Central memory CD4-positive, alpha-beta T cell (primary cell): ENCODE measurements at places on chromosomes 3 and 15.

DNA sequence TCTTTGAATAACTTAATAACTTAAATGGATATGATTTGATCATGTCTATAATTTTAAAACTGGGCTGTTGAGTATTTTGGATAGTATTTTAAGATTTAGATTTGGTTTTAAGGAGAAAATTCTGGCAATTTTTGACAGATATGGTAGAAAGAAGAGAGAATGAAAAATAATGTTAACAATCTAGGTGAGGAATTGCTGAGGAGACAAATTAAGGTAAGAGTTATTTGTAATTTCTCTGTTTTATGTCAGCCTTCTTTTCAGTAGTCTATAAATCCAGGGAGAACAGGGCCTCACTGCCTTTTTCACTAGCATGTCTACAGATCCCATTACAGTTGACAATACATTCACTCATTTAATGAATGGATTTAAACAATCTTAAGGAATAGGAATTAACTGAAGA lies 144.7 kb downstream of the SERPINI1 start:
- no peak for DNase-seq

GRCh38 chr15:83714939-83715628 lies 61.2 kb downstream of the ADAMTSL3 start:
- no peak for DNase-seq

- no peak for DNase-seq
Measured at GRCh38 chr15:32663671-32664070, 22.2 kb downstream of the SCG5 start.

DNA sequence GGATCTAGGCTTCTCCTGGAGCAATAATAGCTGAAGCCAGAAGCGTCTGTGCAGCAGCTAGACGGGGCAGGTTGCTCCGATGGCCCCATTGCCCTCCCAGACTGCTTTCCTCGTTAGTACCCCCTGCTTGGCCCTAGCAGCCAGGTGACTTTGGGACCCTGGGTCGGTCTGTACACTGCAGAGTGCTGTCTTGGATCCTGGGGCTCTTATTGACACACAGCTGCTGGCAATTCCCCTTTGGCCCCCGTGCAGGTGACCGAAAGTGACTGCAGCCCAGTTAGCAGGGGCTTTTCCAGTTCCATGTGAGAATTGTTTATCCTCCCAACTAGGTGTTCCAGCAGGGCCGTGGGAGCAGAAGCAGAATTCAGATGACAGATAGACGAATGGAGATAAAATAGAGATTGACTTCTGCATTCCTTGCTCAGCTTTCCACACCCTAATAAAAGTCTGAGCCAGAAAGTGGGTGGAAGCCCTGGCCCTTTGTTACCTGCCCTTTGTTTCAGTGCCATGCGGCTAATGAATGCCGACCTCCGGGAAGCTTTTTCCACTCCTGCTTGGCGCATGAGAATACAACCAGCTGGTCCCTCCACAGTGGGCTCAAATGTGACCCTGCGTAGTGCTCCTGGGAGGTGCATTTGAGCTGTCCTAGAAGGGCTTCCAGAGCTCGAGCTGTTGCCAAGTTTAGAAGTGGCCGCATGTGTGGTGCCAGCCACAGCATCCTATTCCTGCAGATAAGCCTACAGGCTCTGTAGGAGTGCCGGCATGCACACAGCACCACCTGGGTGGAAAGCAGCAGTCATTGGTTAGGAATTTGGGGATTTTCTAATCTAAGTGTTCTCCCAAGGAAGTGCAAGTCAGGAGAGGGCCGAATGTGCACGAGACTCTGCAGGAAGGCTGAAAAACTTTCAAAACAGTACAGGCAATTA lies 94.4 kb downstream of the SLCO3A1 start:
- no peak for DNase-seq

- no peak for DNase-seq
Measured at GRCh38 chr3:178950676-178951075, 120.9 kb downstream of the ZMAT3 start.

DNA sequence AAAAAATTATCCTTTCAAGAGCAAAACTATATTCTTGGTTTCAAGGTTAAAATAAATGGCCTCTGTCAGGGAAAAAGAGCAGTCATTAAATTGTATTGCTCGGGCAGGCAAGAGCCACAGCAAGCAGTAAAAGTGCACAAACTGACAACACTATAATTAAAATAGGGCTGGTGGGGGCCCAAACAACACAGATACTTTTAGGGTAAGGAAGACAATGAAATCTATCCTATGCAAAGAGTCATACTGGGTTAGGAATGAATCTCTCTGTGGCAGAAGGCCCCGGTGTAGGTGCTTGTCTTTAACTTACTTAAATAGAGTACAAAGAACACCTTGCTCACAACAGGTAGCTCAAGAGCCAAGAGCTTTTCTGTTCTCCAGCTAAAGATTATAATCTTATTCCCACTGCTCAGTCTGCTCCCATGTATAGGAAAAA lies 94.7 kb downstream of the DLG1 start:
- DNase-seq: no peak

DNA sequence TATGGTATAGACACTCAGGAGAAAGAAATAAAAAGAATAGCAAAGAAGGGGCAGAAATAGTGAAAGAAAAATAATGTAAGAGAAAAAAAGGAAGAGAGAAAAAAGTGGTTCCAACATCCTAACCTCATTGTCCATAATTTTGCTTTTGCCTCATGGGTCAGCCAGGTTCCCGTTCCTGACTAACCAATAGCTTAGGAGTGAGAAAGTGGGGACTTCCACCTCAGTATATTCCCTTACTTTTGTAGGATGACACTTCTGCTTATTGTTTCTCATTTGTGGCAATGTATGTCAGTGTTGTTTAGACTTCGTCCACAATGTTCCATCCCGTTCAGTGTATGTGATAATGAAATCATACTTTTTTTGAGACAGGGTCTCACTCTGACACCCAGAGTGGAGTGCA lies 9.3 kb upstream of the SLC12A8 start:
- DNase-seq: no peak

DNA sequence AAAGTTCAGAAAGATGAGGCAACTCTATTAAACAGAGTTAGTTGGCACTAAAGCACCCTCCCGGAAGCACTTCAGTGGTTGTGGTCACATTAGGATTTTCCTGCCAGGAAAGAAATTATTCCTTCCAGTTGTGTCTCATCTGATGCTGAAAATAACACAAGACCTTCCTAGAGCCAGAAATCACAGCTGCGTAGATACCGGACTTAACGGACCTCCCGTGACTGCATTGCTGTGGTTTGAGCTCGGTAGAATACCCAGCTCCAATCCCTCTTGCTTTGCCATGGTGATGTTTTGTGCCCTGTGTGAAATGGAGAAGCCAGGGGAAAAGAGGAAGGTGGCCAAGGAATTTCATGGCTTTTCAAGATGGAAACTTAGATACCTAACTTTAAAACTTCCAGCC lies 215.0 kb upstream of the IGF1R start:
- DNase-seq: no peak

- DNase-seq: no peak
Measured at GRCh38 chr3:62823461-62824050, 51.7 kb downstream of the CADPS start.

DNA sequence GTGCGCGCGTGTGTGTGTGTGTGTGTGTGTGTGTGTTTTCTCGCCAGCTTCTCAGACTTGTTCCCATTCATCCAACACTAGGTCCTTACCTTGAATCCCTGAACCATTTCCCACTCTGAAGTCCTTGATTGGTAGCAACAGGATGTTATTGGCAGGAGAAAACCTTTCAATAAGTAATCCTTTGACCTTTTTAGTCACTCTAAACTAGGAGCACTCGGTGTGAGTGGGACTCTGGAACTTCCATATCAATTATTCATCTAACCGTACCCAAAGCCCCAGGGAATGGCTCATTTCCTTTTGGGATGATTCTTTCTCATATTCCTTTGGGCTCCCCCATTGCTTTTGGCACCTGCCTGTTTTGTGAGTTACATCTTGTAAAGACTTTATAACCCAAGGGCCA lies 140.2 kb upstream of the SPRED1 start:
- DNase-seq: no peak

DNA sequence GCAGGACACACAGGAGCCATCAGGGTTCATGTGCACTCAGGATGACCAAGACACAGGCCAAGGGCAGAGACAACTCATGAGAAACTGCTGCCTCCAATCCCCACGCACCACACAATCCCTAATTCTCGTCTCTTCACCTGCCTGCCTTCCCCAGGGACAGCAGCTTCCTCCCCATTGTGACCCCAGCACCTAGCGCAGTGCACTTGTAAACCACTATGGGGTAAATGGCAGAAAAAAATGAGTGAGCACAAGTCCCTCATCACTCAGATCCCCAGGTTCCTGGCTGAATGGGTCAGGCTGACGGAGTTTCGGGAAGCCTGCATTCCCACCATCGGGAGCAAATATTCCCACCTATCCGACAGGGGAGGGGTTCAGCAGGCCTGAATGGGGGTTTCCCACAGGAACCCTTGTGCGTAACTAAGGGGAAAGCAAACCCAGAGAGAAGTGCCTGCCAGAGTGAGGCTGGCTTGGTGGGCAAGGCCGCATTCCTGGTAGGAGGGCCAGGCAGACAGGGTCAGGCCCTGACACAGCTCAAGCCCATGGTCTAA lies 18.8 kb downstream of the PLXNB1 start:
- no peak for DNase-seq

DNA sequence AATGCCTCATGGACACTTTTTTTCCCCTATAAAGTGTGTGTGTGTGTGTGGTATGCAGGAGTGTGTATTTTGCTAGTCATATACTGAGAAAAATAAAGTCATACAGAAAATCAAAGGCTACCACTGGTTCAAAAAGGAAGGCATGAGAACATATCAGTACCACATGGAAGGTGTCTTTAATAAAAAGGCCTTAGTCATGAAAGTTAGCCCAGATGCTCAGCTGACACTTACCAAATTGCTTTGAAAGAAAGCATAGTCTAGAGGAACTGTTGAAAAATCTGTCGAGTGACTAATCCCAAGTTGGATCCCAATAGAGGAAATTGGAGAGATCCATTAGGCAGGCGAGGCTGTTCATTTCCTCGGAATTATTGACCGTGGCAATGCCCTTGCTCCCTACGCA lies 432.9 kb upstream of the CFAP20DC start:
- DNase-seq: no peak

- DNase-seq: peak; percentile 78
Measured at GRCh38 chr3:13879946-13880810, at the start of gene WNT7A. Gene WNT7A, minus strand, starts transcription at chr3:13880071. Its CDS starts 255 bp downstream, at chr3:13879816.

DNA sequence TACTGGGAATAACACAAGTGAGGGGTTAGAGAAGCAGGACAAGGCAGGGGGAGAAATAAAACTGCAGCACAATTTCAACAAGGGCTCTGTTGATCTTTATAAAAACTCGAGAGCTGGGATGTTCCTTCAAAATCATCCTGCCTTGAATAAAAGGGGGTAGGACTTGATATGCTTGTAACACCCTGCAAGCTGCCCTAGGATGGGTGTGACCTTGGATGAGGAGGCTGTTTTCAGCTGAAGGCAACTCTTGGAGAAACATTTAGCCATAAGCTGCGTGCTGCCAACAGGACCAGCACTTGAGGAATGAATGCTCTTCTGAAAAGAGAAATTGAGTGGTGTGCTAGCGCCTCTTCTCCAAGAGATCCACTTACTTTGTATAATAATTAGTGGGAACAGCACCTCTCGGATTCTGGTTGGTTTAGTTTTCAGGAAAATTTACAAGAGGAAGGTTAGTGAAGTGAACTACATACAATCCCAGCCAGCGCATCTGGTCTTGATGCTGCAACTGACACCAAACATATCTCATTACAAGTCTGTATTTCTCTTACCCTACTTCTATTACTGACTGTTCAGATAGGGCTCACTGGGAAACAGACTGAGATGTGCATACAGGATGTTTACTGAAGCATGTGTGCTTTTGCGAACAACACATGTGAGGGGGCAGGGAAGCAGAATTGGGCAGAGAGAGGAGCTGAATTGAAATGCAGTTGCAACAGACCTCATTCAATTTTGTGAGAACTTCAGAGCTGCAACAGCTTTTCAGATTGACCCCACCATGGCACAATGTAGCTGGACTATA lies 643.0 kb upstream of the GOLIM4 start:
- DNase-seq: no peak

GRCh38 chr15:68220967-68221366 lies 8.6 kb downstream of the CLN6 start:
- DNase-seq: no peak

- no peak for DNase-seq
Measured at GRCh38 chr3:62954580-62954979, 79.4 kb upstream of the CADPS start.

GRCh38 chr3:175573226-175573625 lies 714.1 kb downstream of the NAALADL2 start:
- no peak for DNase-seq

GRCh38 chr15:67613708-67614107 lies 71.2 kb downstream of the MAP2K5 start:
- DNase-seq: no peak

DNA sequence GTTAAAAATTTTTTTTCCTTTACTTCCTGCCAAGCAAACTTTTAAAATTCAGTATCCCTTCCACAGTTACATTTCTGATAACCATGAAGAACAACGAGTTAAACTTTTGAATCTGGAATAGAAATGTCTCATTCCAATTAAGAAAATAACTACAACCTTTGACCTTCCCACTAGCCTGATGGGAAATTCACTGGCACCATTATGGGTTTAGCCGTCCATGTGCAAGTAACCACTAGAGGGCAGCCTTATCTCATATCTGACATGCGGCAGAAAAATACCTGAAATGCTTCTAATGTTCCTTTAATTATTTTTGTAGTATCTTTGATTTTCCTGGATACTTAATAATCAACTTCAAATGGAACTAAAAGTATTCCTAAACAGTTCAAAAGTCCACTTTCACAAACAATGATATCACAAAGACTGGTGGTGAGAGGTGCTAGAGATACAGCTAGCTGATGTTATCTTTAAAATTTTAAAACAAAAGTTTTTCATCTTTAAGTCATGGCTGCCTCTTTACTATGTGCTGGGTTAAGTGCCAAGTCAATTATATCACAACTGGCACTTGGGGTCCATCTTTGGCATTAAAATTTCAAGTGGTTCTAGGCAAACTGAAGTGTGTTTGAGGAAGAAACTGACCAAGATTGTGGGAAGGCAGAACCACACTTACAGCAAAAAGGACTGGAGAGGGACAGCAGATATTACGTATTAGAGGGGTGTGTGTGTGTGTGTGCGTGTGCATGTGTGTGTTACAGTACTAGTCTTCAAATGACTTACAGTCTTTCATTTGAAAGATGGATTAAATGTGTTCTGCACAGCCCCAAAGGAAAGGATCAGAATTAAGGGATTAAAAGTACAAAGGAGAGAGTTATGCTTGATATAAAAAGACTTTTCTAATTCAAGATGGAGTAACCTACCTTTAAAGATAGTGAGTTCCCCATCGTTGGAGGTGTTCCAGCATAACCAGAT lies 107.1 kb upstream of the ICE2 start:
- peak; percentile 77 for DNase-seq

- no peak for DNase-seq
Measured at GRCh38 chr3:173838644-173839043, 441.1 kb downstream of the NLGN1 start.

- no peak for DNase-seq
Measured at GRCh38 chr3:181279239-181279565, 289.7 kb upstream of the DNAJC19 start.

GRCh38 chr3:170638988-170639387 lies 53.1 kb upstream of the SLC7A14 start:
- no peak for DNase-seq

DNA sequence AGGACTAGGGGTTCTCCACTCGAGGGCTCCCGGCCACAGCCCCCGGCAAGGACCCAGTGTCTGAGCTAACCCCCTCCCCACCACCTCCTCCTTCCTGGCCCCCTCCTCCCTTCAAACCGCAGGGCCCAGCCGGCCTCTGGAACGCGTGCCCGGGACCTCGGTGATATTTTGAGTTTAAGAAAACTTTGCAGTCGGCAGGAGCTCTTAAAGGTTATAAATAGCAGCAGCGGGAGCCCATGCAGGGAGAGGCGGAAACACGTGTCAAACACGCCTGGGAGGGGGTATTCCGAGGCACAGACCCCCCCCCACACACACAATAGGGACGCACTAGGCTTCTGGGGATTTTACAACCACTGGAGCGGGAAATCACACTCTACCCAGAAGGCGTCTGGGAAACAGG lies 3.1 kb upstream of the PTH1R start:
- no peak for DNase-seq
